ENCODE measurements at places on chromosomes 6 and 20.

GRCh38 chr6:156174031-156174890 lies 602.9 kb upstream of the ARID1B start:
- peak; percentile 40 for DNase-seq

GRCh38 chr6:20366082-20366830 lies 35.4 kb upstream of the E2F3 start:
- DNase-seq: no peak

GRCh38 chr6:31497531-31498476 lies at the start of gene MICB:
Gene MICB (plus strand): TSS chr6:31498145. CDS start chr6:31498194, 49 bp downstream.
- peak; percentile 86 for DNase-seq

DNA sequence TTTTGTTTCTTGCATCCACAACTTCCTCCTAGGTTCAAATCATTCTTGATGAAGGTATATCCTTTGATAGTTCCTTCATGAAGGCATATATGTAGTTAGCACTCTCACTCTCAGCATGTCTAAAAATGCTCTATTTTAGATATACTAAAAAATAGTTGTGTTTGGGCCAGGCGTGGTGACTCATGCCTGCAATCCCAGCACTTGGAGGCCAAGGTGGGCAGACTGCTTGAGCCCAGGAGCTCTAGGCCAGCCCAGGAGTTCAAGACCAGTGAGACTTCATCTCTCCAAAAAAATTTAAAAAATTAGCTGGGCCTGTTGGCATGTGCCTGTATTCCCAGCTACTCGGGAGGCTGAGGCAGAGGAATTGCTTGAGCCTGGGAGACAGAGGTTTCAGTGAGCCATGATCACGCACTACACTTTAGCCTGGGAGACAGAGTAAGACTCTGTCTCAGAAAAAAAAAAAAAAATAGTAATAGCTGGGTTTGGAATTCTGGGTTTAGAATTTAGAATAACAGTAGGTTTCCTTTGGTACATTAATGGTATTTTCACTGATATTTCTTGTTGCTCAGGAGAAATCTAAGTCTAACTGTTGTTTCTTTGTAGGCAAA lies 7.0 kb downstream of the SERAC1 start:
- no peak for DNase-seq

GRCh38 chr20:2521369-2522305 lies 12.9 kb upstream of the ZNF343 start:
- no peak for DNase-seq

DNA sequence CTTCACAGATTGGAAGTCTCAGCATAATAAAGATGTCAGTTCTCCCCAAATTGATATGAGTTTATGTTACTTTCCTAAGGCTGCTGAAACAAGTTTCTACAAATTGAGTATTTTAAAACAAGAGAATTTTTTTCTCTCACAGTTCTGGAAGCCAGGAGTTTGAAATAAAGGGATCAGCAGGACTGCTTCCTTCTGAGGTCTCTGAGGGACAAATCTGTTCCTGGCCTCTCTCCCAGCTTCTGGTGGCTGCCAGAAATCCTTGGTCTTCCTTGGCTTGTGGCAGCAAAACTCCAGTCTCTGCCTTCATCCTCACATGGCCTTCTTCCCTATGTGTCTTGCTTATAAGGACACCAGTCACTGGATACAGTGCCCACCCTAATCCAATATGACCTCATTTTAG lies 136.1 kb downstream of the TFAP2A start:
- no peak for DNase-seq

DNA sequence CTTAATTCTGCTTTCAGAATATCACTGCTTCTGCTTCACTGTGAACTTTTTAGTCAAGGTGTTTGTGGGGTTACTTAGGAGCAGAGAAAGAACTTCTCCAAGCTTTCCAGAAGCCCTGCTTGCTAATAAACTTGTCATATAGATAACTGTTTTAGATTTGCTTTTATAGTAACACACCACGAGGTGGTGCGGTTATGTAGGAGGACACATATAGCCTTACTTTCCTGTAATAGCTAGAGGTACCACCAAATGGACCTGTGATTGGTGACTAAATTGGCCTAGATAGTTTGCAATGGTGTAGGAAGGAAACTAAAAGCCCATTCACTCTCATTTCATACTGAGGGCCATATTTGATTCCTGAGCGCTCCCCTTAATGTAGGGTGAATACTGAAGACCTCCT lies 52.3 kb upstream of the BCLAF1 start:
- no peak for DNase-seq

DNA sequence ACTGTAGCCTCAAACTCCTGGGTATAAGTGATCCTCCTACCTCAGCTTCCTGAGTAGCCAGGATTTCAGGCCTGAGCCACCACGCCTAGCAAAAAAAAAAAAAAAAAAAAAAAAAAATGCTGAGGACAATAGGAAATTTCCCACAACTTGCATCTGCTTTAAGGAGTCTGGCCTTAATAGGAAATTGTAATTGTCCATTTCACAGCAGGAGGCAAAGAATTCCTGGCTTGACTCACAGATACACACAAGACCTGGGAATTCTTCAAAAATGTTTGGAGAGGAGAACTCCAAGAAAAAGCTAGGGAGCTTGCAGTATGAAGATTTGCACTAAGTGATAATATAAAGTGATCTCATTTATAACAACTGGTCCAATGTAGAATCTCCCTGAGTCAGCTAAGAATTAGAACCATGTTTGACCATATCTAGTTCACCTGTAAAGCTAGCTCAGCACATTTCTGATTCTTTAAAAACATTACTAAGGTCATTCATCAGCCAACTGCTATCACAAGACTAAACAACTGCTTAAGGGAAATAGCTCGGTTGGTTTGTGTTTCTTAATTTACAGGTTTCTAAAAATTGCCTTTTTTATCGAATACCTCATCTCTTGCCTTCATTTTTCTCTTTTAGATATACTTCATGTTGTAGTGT lies 80.2 kb upstream of the SLC2A12 start:
- no peak for DNase-seq

GRCh38 chr6:79608334-79609224 lies 22.6 kb upstream of the SH3BGRL2 start:
- DNase-seq: no peak

- DNase-seq: no peak
Measured at GRCh38 chr20:25372584-25373336, 17.9 kb downstream of the ABHD12 start.

DNA sequence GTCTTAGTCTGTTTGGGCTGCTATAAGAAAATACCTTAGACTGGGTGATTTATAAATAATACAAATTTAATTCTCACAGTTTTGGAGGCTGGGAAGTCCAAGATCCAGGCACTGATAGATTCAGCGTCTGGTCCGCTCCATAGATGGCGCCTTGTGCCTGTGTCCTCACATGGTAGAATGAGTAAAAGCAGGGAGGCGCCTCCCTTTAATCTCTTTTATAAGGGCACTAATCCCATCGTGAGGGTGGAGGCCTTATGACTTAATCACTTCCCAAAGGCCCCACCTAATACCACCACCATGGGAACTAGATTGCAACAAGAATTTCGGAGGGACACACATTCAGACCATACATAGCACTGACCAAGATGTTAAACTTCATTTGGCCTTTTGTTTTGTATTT lies 91.2 kb upstream of the TMEM181 start:
- no peak for DNase-seq

GRCh38 chr6:20791944-20792343 lies 257.7 kb downstream of the CDKAL1 start:
- no peak for DNase-seq
